Left renal cortex interstitium (tissue), 4 donors: ENCODE measurements at places on chromosomes 7 and 10. TPM values are rescaled to one million over a fixed set of nuclear protein-coding genes. Genes with fewer than 3 reads are reported as not detected.
A peak's percentile ranks its signal among the peaks of the same experiment; 100 is the strongest.

The VIPR2 gene
- polyA plus RNA-seq: 3.8 TPM

The CFAP43 gene
- polyA plus RNA-seq: 22.8 TPM

The ELMO1 gene
- polyA plus RNA-seq: 10.0 TPM

The ZNF467 gene
- 36.3 TPM for polyA plus RNA-seq

The ANKRD22 gene
- 0.25 TPM for polyA plus RNA-seq

- DNase-seq: no peak
Measured at GRCh38 chr10:98748298-98748697, 301.6 kb upstream of the HPS1 start.

GRCh38 chr7:154912871-154913637 is 89.9 kb downstream of the PAXIP1 start:
- DNase-seq: no peak

DNA sequence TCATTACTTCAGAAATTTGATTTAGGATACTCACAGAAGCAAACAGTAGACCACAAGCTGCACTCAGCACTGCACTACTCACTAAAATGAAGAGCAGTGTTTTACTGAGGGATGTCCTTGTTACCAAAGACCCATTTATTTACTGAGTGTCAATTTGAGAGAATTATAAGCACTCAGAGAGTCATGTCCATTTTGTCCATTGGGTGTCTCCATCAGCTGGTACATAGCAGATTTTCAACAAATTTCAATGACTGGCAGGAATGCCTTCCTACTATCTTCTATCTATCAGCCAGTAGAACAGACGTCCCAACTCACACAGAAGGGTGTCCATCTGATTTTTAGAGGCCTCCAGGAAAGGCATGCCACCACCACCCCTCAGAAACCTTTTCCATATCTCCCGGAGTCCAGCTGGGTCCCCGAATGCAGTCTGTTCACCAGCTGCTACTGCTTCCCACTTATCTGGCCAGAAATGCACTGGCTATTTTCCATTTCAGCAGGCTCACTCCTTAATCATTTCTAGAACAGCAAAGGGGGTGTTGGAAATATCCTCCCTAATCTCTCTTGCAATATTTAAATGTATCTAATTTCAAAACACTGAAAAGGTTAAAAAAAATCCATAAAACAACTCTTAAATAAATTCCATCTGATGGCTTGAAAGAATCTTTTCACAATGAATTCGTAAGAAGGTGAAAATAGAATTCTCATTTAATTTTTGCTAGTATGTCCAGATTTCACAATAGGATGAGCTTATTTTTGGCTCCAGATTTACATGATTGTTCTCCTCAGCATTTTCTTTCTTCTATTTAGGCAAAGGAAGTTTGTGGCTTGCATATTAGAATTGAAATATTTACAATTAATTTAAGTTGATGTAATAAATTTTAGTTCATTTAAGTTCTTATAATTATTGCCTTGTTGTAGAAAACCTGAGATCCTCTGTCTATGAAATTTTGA is 1164.0 kb upstream of the CELF2 start:
- no peak for DNase-seq

- DNase-seq: no peak
Measured at GRCh38 chr7:134255814-134256213, 60.9 kb downstream of the SLC35B4 start.

- no peak for DNase-seq
Measured at GRCh38 chr7:24573554-24574338, 494 bp downstream of the PALS2 start.

GRCh38 chr7:79298145-79298760 is 155.2 kb downstream of the MAGI2 start:
- DNase-seq: peak; percentile 36

- no peak for DNase-seq
Measured at GRCh38 chr10:110507346-110507745, 9.6 kb downstream of the DUSP5 start.

DNA sequence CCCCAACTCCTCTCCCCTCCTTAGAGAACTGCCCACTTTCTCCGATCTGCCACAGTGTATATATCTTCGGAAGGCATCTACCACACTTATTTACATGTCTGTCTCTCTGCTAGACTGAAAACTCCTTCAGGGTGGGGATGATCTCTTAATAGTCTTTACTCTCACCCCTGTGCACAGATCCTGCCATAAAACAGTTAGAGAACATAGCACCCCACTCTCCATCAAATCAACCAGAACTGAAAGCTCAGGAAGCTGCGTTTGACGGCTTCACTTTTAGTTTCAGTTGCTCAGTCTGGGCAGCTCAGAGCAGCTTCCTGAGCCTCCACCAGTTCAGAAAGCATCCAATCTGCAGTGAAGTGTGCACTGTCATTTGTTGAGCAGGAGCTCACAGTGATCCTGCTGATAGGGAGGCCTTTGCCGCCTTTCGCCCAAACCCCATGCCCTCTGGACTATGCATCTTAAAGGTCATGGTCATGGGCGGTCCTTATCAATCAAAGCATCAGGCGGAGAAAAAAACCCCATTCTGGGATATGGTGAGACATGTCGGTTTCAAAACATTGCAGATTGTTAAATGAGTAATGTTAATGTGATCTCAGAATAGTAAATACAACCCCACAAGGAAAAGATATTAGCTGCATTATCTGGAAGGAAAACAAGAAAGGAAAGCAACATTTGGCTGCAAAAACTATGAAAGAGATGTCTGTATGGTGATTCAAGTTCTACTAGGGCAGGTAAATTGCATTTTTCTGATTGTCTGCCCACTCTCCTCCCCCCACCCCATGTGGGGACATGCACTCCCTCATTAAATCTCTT is 167.1 kb upstream of the ADO start:
- DNase-seq: no peak

DNA sequence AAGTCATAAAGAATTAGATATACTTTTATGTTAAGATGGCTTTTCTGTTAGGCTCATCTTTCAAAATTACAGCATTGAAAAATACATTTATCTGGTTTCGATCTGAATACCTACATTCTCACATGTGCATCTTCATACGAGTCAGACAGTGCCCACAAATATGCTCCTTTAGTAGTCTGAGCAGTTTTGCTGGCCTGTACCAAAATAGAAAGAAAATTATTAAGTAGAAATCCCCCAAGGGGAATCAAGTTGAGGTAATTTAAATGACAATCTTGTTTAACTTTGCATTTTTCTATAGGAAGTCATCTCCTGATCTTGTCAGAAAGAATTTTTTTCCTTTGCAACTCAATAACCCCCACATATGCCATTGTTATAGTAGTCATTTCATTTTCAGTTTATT is 287.4 kb upstream of the SEMA3D start:
- DNase-seq: no peak

DNA sequence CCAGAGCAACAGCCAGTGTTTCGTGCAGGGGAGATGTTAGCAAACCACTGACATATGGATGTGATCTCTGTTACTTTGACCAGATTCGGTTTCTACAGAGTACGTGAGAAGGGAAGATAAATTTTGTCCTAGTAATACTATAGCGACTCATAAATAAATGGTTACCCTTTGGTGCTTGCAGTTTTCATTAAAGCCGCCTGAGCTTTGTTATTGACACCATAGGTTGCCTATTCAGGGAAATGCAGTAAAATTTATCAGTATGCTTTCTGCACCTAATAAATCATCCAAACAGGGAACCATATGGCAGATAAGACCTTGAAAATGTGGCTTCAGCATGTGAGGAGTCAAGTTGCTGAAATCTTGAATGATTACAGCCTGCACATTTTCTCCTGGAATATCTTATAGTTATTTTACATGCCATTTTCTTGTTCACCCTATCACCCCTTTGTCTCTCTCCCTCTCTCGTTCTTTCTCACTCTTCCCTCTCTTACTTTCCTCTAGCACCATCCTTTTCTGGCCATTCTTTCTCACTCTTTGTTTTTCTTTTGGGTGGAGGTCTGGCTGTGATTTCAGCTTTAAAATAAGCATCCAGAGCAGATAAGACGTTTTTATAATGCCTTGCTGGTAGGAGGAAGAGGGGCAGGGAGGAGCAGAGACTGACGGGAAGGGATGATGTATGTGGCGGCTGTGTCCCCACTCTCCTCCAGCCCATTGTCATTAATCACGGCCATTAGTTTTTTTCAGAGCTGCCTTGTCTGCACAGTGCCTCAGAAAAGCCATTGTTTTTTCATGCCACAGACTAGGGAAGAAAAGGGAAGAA is 182.5 kb downstream of the LRMDA start:
- DNase-seq: peak; percentile 74

DNA sequence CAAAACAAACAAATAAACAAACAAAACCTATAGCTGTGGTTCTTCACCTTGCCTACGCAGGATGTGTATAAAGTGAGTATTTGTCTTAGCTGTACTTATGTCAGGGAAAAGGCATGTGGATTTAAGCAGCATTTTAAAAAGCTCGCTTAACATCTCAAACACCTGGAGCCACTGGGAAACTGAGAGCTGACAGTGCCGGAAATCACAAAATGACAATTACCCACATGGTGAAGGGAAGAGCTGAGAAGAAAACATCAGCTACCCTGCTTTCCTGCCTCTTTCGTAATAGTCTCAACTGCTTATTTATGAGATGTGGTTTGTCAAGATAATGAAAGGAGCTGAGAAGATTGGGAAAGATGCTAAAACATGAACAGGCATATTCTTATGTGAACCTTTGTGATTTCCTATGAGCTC is 31.1 kb upstream of the MSMB start:
- no peak for DNase-seq

DNA sequence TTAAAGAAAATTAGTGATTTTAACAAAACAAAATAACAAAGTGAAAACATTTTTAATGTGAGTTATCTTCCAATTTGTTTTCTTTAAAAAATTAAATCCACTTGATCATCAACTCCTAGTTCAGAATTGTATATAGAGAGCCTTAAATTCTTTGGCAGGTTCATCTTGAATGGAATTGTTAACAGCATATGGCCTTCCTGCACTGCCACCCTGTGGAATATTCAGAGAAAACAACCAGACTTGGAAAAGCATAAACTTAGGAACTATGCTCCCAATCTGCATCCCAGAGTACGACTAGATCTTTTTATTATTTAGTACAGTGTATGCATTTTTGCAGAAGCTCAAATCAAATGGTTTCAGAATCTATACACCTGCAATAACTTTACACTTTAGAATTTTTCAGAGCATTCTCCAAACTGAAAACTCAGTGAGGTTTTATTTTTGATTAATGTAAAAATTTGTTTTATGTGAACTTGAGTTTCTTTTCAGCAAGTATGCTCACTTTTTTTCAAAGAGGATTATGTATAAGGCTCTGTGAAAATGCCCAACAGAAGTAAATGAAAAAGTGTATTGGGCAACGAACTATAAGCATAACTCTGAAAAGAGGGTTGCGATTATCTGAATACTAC is 44.9 kb upstream of the ANK3 start:
- DNase-seq: no peak

DNA sequence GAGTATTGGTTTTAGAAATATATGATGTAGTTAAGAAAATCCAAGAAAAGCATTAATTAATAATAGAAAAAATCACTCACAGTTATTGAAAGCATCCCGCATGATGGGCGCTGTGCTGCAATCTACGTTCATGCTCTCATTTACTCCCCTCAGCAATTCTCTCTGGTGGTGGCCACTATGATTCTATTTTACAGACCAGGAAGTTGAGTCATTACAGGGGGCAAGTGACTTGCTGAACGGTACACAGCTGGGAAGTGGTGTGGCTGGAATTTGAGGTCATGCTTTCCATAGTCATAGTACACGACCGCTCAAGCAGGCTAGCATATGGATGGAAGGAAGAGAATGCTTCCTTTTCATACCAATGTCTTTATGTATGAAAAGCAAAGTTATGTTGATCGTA is 117.4 kb downstream of the TES start:
- DNase-seq: no peak

- DNase-seq: no peak
Measured at GRCh38 chr10:30415593-30415992, 18.4 kb upstream of the MAP3K8 start.

- no peak for DNase-seq
Measured at GRCh38 chr7:73366990-73367389, 39.0 kb downstream of the FKBP6 start.

GRCh38 chr7:82559193-82559805 is 115.7 kb upstream of the CACNA2D1 start:
- no peak for DNase-seq

DNA sequence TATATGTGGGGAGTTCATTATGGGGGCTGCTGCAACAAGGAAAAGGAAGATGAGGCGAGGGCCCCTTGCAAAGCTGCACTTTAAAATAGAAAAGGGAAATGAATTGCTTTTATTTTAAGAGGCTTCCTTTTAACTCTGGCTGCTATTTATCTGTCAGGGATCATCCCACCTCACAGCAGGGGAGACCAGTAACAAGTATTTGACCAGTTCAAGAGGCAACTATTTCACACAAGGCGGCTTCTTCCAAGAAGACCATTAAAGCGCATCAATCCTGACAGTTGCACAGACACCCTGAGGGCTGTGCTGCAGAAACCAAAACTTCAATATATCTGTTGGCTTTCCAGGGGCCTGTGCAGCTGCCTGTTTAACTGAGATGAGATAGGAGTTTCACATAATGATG is 1009.2 kb downstream of the SORCS3 start:
- no peak for DNase-seq

- no peak for DNase-seq
Measured at GRCh38 chr10:71279590-71280170, 39.4 kb upstream of the SLC29A3 start.

- DNase-seq: no peak
Measured at GRCh38 chr7:74051193-74051592, 23.2 kb downstream of the ELN start.

DNA sequence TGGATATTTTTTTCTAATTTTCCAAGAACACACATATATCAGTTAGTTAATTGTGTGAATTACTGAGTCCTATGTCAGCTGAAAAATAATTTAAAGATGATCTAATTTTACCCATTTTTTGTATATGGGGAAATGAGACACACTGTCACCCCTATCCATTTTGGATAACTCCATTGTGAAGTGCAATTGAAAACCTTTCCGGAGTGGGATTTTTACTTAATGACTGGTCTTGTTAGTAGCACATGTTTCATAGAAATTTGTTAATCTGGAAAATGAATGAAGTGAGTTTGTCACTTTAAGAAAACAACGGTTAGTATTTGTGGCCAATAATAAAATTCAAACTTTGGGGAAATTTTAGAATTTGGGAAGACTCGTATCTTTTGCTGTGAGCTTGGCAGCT is 2.0 kb downstream of the GARS1 start:
- no peak for DNase-seq
